ENCODE measurements at places on chromosomes 2 and 18. TPM values are rescaled to one million over a fixed set of nuclear protein-coding genes. Genes with fewer than 3 reads are reported as not detected.

- no peak overlapping the region for H3K4me3 ChIP-seq
- no peaks in the 10 kb centered on the region for H3K36me3 ChIP-seq
- DNase-seq: no peak
- no peak overlapping the region for H3K27ac ChIP-seq
- H3K27me3 ChIP-seq: peaks cover 3% of the 10 kb centered on the region
These were observed 202.3 kb downstream of the MYO3B start for GRCh38 chr2:170380267-170380666.

DNA sequence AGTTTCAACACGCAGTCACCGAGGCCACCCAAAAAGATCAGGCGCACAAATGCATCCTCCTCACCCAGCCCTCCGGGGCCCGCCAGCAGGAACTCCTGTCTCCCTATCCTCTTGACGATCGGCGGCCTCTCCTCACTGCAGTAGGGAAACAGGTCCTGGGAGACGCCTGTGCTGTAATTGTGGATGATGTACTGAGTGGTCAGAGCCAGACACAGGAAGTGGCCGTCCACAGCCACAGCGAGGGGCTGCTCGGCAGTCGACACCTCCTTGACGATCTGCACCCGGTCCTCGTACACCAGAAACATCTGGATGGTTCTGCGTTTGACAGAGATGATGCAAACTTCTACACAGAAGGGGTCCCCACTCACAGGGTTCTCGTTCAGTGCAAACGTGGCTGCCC lies 22.0 kb downstream of the TGFBRAP1 start:
- H3K4me1 ChIP-seq: no peaks in the 10 kb centered on the region
- H3K27me3 ChIP-seq: peaks cover 5% of the 10 kb centered on the region
- peaks cover 15% of the 10 kb centered on the region for H3K36me3 ChIP-seq
- H3K4me3 ChIP-seq: no peak overlapping the region
- H3K27ac ChIP-seq: no peak overlapping the region

GRCh38 chr2:134758633-134759032 lies 39.8 kb upstream of the TMEM163 start:
- H3K27me3 ChIP-seq: no peaks in the 10 kb centered on the region
- no peak for DNase-seq
- H3K4me3 ChIP-seq: no peak overlapping the region
- no peak overlapping the region for H3K27ac ChIP-seq

- no peak overlapping the region for H3K4me3 ChIP-seq
- no peaks in the 10 kb centered on the region for H3K36me3 ChIP-seq
- peaks cover 10% of the 10 kb centered on the region for H3K4me1 ChIP-seq
These were observed 427.1 kb downstream of the RND3 start for GRCh38 chr2:150060341-150060740.

- peaks cover 12% of the 10 kb centered on the region for H3K4me1 ChIP-seq
- peaks cover 8% of the 10 kb centered on the region for H3K27me3 ChIP-seq
- peaks cover 15% of the 10 kb centered on the region for H3K36me3 ChIP-seq
- H3K27ac ChIP-seq: no peak overlapping the region
These were observed 186.8 kb upstream of the FBXO11 start for GRCh38 chr2:48092846-48093803.

- peaks cover 8% of the 10 kb centered on the region for H3K27me3 ChIP-seq
- H3K4me1 ChIP-seq: peaks cover 8% of the 10 kb centered on the region
- DNase-seq: no peak
These were observed 14.6 kb downstream of the RAMP1 start for GRCh38 chr2:237873897-237874551.

DNA sequence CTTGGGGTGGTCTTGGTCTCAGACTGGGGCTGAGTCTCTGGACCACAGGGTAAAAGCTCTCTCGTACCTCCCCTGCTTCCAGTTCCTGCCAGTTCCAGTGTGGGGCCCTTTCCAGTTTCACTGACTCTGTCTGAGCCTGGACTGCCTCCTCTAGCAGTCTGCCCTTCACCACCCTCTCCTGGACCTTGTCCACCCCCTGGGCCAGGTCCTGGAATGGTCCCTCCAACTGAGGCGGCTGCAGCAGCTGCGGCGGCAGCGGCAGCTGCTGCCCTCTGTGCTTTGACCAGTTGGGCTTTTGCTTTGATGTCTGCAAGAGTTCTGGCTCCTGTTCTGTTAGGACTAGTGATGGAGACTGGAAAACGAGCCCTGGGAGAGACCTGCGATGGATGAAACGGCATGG lies 70.7 kb upstream of the DTNB start:
- H3K27ac ChIP-seq: no peak overlapping the region
- no peaks in the 10 kb centered on the region for H3K27me3 ChIP-seq
- H3K4me1 ChIP-seq: peaks cover 14% of the 10 kb centered on the region
- peaks cover 31% of the 10 kb centered on the region for H3K36me3 ChIP-seq

Gene POMC
- 0.64 TPM for total RNA-seq

Gene MAP2
- 2.1 TPM for total RNA-seq

Gene CLEC4F
- total RNA-seq: 0.23 TPM

Gene RUFY4
- total RNA-seq: not detected

Data from endothelial cell (in vitro differentiated cells).